Activated CD4-positive, alpha-beta T cell treated with anti-CD3 and anti-CD28 coated beads, Interleukin-2, Interleukin-4, amounts not matched to agents 100 ng/mL and 50 ng/mL, durations not matched to agents 16 hours and 8 hours (primary cell): ENCODE measurements at places on chromosomes 4 and X.

DNA sequence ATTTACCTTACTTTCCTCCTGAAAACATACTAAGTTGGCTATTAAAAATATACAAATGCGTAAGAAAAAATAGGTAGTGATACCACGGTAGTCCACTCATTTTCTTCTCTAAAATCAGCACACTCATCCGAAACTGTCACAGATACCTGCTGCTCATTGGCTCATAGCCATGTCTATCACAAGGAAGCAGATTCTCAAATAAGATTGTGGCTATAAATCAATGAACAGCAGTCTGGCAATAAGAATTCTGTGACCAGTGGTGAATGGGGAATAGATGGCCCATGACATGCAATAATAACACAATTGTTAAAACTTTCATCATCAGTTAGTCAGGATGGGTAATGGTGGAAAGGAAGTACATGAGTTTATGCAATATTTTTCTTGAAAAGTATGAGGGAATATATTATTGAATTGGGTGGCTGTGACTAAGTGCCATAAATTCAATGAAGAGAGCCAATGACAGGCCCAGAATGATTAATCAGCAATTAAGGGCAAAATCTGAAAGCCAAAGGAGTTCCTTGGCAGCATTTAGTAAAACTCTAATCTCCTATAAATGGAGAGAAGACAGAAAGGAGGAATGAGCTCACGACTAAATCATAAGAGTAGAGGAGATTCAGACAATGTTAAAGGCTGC is 202.3 kb upstream of the NEIL3 start:
- DNase-seq: no peak

- DNase-seq: no peak
These were observed 191.6 kb upstream of the GALNTL6 start for GRCh38 chr4:171621646-171622045.

GRCh38 chrX:136162827-136163570 is 15.7 kb downstream of the FHL1 start:
- DNase-seq: peak; percentile 35

DNA sequence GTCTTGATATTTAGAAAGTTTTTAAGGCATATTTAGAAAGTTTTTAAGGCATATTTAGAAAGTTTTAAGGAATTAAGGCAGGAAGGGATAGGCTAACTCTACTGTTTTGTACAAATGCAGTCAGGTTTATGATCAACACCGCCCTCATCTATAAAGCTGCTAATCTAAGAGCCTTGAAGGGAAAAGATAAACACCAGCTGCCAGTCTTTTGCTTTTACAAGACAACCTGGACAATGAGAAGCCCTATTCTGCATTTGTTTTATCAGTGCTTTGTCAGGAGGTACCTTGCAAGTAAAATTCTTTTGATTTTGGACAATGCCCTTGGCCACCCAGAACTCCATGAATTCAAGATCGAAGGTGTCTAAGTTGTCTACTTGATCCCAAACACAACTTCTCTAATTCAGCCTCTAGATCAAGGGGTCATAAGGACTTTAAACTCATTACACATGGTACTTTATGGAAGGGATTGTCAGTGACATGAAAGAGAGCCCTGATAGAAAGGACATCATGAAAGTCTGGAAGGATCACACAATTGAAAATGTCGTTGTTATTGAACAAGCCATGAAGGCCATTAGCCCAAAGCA is 39.8 kb downstream of the IL15 start:
- no peak for DNase-seq

DNA sequence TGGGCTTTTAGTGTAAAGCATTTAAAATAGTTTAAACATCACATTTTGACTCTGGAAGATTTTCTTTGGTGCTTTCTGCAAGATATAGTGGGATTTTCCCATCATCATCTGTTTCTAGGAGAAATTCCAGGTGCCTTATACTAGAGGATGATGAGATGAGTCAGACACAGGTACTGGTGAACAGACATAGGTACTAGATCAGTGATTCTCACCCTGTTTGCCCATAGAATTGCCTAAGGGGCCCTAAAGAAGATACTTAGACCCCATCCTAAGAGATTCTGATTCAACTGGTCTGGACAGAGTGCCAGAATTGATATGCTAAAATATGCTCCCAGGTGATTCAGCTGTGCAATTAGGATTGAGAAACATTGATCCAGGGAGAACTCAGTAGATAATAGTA is 9.7 kb downstream of the TSPAN7 start:
- no peak for DNase-seq

DNA sequence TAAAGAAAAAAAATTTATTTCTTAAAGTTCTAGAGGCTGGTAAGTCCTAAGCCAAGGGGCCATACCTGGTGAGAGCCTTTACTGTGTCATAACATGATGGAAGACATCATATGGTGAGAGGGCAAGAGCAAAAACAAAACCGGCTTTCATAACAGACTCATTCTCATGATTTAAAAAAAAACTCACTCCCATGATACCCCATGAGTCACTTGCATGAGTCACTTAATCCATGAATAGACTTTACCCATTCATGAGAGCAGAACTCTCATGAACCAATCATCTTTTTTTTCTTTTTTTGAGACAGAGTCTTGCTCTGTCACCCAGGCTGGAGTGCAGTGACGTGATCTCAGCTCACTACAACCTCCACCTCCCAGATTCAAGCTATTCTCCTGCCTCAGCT is 369.7 kb upstream of the DIAPH2 start:
- DNase-seq: peak; percentile 17

DNA sequence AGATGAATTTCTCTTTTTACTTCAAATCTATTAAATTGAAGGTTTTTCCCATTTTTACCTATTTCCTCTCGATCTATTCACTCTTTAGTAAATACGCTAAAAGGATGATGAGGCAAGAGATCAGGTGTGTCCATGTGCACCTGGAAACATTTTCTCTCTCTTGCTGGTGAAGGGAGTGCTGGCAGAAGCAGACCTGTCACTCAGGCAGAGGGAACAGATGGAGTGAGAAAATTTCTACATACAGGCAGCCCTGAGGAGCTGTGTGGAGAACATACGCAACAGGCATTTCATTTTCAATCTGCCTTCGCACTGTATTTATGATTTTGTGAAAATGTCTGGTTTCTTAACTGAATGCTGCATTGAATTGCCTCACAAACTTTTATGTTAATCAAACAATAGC is 249.5 kb downstream of the GPM6A start:
- no peak for DNase-seq

DNA sequence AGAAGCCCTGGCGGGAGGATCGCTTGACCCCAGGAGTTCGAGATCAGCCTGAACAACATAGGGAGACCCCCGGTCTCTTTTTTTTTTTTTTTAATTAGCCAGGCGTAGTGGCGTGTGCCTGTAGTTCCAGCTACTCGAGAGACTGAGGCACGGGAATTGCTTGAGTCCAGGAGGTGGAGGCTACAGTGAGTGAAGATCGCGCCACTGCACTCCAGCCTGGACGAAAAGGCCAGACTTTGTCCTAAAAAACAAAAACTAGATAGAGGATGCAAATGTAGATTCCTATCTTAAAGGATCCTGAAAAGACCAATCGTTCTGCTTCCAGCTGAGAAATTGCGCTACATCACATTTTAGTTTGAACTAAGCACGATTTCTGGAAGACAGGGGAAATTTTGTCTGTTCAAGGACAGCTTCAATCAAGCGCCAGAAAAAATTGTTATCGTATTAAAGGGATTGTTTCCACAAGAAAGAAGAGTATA is 627 bp upstream of the HSD17B11 start:
- DNase-seq: no peak

- DNase-seq: no peak
These were observed 98.4 kb upstream of the ACSL4 start for GRCh38 chrX:109831326-109831985.
